ENCODE measurements at places on chromosomes 2 and 18.
A peak's percentile ranks its signal among the peaks of the same experiment; 100 is the strongest.

GRCh38 chr2:45821558-45822271, 170.2 kb downstream of the PRKCE start:
- DNase-seq, result peak; percentile 63

DNA sequence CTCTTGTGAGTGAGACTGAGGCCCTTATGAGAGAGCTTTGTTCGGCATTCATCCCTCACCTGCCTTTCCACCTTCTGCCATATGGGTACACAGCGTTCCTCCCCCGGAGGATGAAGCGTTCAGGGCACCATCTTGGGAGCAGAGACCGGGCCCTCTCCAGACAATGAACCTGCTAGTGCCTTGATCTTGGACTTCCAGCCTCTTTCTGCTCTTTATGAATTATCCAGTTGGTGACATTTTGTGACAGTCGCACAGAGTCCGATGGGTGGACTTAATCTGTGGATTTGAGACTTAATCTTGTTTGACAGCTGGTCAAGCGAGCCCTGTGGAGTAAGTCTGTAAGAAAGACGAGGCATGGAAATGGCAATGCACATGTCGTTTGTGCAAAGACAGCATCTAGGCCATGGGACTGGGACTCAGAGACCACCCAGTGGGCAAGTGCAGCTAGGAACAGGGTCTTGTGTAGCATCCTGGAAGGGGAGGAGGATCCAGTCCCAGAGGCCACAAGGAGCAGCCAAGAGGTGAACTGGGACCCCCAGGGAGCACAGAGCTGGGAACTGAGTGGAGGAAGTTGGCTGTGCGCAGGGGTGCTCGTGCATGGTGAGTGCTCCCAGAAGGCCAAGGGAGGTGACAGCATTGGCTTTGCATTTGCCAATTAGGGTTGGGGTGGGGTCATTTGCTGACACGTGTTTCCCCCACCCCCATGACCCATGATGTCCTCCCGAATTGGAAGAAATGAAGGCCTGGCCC, 69.5 kb upstream of the HDAC4 start:
- no peak for DNase-seq

DNA sequence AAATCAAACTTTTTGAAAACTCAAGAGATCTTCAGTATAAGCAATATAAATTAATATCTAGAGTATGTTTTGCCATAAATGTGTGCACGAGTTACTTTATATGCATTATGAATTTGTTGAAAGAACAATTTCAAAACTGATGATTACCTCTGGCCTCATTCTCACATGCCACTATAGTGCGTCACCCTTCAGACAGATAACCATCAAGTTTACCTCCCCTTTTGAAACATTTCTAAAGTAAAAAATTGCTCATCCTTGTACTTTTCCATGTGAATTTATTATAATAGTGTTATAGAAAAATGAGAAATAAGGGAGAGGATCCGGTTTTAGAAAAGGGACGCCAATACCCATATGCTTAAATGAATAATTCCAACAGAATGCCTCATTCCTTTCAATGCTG, 38.3 kb downstream of the ZEB2 start:
- no peak for DNase-seq

- DNase-seq, result no peak
These were observed 897 bp downstream of the SLC23A3 start for GRCh38 chr2:219168932-219169331.

DNA sequence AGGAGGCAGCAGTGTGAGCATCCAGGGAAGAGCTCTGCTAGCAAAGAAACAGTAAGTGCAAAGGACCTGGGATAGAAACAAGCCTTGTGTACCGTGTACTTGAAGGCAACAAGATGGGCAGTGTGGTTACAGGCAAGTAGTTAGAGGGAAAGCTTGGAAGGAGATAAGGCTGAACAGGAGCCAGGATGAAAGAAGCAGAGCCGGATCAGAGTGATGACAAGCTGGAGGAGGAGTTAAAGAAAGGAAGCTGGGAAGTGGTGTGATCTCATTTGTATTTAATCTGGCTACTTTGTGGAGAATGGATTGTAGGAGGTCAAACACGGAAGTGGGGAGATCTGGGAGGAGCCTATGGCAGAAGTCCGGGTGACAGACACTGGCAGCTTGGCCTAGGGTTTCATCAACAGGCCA, 44.7 kb upstream of the VPS54 start:
- DNase-seq, result no peak

DNA sequence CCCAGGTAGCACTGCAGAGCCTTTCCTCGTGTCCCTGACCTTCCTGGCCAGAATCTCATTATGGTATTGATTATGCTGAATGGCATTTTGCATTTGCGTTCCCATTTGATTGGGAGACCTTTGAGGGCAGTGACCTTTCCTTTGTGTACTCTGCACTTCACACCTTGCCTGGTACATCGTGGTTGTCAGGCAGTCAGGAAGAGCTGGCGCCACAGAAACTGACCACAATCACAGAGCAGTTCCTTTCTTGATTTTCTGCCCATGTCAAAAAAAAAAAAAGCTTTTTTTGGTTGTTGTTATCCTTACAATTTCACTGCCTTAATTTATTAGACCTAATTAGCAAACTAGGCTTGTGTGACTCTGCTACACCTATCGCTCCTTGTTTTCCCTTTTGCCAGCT, 8.9 kb upstream of the KLHL29 start:
- DNase-seq, result no peak

GRCh38 chr2:72969706-72970105, 52.4 kb downstream of the EMX1 start:
- no peak for DNase-seq

- no peak for DNase-seq
These were observed 79.2 kb downstream of the PTPRM start for GRCh38 chr18:7646174-7646886.

- DNase-seq, result no peak
These were observed 334.3 kb downstream of the FIGN start for GRCh38 chr2:163401481-163401880.

GRCh38 chr2:119550346-119550745, 6.1 kb downstream of the CFAP221 start:
- DNase-seq, result no peak

DNA sequence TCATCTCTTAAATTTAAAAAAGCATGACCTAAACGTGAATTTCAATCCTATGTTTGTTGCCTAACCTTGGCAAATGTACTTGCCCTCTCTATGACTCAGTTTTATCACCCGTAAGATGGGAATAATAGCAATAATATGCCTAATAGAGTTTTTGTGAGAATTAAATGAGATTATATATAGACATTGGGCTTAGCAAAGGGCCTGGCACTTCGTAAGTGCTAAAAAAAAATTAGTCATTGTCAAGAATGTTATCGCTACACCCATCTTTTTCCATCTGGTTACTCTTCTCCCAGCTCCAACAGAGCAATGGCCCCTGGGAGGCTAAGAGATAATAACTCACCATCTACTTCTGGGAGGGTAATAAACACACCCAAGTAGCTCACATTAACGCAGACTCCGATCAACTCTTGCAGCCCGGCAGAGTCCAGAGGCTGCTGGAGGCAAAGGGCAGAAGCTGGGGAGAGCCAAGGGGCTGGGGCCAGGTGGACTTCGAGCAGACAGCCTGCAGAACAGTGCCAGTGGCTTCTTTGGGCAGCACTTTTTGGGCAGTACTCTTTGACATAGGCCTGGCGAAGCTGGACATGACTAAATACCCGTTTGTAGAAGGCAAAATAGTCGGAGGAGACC, 63.9 kb upstream of the STPG4 start:
- no peak for DNase-seq

DNA sequence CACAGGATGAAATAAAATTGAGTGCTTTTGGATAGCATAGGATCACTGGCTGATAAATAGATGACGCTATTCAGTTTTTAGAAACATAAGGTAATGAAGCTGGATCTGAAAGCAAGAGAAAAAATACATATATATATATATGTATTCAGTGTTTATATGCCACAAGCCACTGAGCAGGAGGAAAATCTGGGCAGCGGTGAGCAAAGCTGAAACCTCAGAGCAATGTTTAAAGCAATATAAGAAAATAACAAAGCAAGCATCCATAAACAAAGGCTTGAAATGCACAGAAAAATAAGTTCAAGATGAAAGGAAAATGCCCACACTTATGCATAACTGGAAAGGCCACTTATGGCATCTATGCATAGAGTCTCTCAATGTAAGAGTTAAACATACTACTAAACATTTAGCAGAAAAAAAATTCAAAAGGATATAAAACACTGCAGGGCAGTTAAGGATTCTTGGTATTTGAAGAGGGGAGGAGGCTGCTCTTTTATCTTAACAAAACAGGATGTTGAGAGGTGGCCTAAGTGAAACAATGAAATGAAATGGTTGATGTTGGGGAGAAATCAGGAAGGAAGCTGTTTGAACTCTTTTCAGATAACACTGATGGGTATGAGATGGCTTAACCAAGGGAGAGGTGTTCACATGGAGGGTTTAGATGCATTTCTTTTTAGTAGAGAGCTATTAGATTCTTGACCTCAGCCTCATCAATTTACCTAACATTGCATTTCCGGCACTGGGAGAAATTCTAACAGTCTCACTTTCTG, 129.1 kb downstream of the ARHGAP15 start:
- DNase-seq, result no peak

- no peak for DNase-seq
These were observed 11.5 kb downstream of the PGAP1 start for GRCh38 chr2:196914867-196915460.

DNA sequence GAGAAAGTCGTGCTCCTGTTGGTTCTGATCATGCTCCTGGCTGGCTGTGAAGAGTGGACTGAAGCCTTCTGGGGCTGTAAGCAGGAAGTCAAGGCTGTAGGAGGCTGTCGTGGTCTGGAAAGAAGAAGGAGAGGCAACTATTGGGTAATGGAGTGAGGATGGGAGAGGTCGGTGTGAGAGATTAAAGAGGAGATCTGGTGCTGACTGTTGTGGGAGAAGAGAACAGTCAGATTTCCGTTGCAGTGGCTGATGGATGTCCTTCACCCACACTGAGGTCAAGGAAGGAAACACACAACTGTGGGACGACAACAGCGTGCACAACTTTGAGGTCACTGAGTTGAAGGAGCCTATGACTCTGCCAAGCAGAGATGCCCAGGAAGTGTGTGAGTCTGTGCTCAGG, 2.8 kb upstream of the PSMD1 start:
- no peak for DNase-seq

DNA sequence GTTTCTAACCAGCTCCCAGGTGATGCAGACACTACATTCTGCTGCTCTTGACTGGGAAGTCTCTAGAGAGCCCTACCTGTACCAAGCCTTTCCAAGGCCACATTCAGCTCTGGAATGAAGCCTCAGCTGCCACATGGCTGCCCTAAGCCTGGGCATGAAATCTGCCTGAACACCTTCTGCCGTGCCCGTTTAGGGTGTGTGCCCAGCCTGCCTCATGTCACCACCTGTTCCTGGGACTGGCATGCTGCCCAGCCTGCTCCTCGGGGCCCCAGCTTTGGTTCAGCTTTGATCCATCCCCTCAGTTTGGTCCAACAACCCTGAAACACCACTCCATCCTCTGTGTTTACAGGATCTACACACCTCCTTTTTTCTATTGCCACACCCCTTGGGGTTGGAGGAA, 210.9 kb downstream of the L3MBTL4 start:
- peak; percentile 52 for DNase-seq

DNA sequence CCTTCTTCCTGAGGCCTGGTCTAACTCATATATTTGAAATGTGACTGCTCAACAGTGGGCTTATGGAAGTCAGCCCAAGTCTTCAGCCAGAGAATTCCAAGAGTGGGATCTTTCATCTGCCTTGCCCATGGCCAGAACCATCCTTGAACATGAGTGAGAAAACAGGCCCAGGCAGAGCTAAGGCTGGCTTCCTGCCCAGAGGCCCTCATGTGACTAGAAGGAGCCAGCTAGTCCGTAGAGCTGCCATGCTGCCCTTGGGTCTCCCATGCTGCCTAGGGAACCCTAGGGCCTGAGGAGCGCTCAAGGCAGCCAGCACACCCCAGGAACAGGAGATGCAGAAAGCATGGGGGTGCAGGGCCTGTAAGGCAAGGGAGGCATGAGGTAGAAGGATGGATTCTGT, 203.6 kb downstream of the FHOD3 start:
- no peak for DNase-seq

DNA sequence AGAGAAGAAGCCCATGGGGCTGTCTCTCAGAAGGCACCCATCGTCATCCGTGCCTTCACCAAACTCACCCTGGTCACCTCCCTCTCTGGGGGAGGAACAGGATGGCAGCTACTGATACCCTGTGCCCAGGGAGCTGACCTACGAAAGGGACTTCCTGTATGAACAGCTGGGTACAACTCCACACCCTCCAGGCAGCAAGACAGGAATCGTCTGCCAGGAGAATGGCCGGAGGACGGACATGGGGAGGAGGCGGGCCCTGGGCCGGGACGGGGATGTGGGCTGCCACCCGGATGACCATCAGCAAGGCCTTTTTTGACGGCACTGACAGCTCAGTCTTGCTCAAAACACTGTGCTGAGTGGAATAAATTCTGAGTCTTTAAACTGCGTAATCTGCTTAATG, 243.6 kb downstream of the HDAC4 start:
- no peak for DNase-seq

- no peak for DNase-seq
These were observed 91.2 kb upstream of the KLHL29 start for GRCh38 chr2:23293731-23294130.

DNA sequence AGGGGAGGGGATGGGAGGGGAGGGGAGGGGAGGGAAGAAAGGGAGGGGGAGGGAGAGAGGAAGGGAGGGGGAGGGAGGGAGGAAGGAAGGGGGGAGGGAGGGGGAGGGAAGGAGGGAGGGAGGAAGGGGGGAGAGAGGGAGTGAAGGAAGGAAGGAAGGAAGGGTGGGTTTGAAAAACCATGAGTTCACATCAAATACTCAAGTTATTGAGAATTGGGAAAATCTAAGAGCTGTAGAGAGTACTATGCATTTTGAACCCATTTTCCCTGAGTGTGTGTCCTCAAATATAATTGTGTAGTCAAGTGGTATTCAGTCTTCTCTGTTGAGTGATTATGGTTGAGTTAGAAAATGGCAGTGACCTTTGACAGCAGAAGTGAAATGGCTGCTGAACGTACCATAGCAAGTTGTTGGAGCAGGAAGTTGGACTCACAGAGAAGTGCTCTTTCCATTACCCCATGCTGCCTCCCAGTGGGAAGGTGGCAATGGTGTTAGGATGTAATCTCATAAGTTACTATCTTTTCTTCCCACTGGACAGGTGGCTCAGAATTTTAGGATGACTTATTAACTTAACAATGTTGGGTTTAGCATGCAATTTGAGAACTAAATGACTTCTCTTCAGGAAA, 214.6 kb downstream of the SETBP1 start:
- DNase-seq, result no peak

GRCh38 chr2:124241-124880, 78.1 kb upstream of the FAM110C start:
- no peak for DNase-seq

DNA sequence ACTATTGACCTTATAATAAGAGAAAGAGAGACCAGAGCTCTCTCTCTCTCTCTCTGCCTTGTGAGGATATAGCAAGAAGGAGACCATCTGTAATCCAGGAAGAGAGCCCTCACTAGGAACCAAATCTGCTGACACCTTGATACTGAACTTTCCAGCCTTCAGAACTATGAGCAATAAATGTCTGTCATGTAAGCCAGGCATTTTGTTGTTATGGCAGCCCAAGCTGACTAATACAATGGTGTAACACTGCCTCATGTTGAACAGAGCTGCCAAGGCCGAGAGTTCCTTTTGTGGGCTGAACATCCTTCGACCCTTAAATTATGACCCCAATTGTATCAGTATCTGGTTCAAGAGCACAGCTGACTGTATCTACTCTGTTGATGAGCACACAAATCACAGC, 108.0 kb downstream of the LRRC30 start:
- DNase-seq, result no peak
